ENCODE measurements at places on chromosomes 16 and 17. TPM values are rescaled to one million over a fixed set of nuclear protein-coding genes. Genes with fewer than 3 reads are reported as not detected.

SPATA22 gene
- not detected for total RNA-seq

KIFC3 gene
- total RNA-seq: 23.8 TPM

DNA sequence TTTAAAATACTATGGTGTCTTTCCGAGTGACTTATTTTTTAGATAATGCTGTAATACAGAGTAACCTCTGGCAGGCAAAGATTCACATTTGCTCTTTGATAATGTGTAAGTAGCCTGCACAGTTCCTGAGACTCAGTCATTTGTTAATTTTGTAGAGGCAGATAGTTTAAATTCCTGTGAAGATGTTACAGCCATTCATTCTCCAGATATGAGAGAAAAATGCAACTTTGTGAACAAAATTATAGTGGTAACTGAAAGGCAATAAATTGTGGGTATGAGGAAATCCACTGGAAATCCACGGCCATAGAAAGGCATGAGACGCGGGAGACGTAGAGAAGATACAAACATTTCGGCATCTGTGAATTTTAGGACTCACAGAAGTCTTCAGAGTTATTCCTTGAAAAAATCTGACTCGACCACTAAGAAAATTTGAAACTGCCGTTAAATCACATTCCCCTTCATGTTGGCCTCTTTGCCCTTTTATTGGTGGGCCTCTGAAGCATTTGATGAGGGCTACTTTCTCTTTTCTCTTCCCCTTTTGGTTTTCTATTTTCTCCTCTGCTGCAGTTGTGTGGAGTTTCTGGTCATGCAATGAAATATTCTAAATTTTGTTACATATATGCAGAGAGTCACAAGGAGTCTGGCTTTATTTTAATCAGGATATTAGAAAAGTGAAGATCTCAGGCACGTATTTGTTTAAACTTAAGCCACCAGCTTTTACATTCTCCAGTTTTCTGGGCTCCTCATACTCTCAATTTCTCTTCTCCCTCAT, 18.8 kb downstream of the HS3ST3A1 start:
- H3K4me3 ChIP-seq: no peak overlapping the region
- DNase-seq: no peak
- no peak overlapping the region for H3K27ac ChIP-seq
- no peaks in the 10 kb centered on the region for H3K27me3 ChIP-seq
- no peaks in the 10 kb centered on the region for H3K36me3 ChIP-seq

GRCh38 chr16:20383106-20384029, 21.2 kb downstream of the PDILT start:
- H3K36me3 ChIP-seq: no peaks in the 10 kb centered on the region
- no peak overlapping the region for H3K4me3 ChIP-seq
- no peak overlapping the region for H3K27ac ChIP-seq
- H3K4me1 ChIP-seq: peaks cover 3% of the 10 kb centered on the region

DNA sequence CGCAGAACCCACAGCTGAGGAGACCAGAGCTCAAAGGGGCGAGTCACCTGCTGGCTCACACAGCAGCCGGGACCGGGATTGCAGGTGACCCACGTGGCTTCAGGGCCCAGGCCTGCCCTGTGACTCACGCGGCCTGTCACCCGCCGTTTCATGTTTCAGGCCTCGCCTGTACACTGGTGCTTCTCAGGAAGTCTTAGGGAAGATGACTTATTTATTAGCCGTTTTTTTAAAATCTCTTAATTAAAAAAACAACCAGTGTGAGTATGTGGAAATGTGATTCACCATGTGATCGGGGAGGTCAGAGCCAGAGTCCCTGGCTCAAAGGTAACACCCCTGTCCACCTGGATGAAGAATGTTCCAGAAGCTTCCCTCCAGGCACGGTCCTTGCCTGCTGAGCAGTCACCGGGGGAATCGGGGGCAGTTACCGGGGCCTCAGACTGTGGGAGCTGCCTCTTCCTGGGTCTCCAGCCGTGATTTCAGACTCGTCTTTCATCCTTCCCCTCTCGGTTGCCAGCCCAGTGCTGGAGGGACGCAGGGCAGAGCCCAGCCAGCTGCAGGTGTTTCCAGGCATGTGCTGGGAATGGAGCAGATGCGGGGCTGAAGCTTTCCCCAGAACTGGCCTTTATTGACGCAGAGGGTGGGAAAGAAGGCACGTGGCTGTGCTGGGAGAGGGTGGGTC, 49.3 kb downstream of the CMIP start:
- peaks cover 9% of the 10 kb centered on the region for H3K4me1 ChIP-seq
- no peak overlapping the region for H3K27ac ChIP-seq
- no peaks in the 10 kb centered on the region for H3K36me3 ChIP-seq
- H3K27me3 ChIP-seq: no peaks in the 10 kb centered on the region
- H3K4me3 ChIP-seq: no peak overlapping the region

DNA sequence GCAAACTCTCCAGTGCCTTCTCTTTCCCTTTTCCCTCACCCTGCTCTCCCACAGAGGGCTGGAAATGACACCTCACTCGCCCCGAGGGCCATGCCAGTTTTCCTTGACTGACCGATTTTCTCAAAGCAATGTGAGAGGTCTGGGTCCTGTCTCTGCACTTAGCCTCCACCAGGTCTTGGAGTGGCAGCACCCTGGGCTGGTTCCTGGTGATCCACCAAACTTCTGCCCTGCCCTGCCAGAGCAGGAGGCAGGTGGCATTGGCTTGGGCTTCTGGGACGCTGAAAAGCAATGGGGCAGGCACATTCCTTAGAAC, 97.5 kb downstream of the RAB11FIP4 start:
- no peak overlapping the region for H3K27ac ChIP-seq
- no peak for DNase-seq
- H3K4me1 ChIP-seq: peaks cover 2% of the 10 kb centered on the region
- H3K36me3 ChIP-seq: no peaks in the 10 kb centered on the region
- no peaks in the 10 kb centered on the region for H3K27me3 ChIP-seq
